ENCODE measurements at places on chromosomes 4 and X.

DNA sequence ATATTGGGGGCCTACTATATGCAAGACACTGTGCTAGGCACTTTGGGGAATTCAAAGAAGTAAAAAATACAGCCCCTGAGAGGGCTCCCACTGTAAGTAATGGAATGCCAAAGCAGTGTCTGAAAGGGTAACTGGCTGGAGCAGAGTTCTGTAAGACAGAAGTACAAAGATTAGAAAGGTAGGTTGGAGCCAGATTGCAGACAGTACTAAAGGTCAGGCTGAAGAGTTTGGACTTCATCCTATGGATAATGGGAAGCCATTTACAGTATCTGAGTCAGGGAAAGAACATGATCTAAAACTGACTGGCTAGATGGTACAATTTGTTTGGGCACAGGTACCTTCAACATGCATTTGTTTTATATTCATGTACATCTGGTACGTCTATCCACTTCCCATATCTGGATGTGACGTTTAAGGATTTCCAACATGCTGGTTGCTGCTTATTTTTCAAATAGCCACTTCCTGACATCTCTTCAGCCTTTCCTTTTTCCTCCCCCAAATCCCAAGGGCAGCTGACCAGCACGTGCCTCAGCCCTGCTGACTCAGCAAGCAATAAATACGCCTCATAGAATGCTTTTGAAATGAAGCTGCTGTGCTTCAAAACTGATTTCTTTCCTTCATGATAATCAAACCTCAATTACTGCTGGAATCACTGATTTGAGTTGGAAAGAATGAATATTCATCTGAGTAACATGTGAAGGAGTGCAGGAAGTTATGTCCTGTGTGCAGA lies 9.5 kb downstream of the ENOX2 start:
- DNase-seq, result no peak

DNA sequence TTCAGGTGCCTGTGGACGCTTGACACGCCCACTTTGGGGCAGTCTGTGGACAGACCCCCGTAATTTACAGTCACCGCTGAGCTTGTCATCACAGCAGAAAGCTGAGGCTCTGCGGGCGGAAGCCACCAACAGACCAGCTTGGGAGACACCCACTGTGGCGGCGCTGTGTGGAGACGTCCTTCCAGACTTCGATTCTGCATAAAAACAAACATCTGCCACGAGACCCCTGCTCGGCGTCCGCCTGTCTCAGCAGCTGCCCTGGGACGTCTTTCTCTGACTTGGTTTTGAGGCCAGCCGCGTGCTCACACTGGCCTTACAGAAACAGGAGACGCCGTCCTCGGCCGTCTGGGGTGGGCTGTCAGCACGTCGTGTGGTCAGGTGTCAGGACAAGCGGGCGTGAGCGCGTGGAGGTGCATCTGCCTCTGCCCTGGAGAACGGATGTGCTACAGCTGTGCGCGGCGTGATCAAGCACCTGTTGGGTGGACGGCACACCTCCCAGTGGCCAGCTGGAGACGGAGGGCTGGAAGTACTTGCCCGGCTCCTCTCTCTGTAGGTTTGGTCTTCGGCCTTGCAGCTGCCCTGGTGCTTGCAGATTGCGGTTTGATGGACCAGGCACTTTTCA lies 37.5 kb downstream of the PIGG start:
- no peak for DNase-seq

GRCh38 chr4:147730333-147730732 lies 1.6 kb upstream of the ARHGAP10 start:
- no peak for DNase-seq

GRCh38 chr4:143586080-143586479 lies 72.6 kb downstream of the SMARCA5 start:
- no peak for DNase-seq

GRCh38 chr4:56971383-56971782 lies 6.0 kb downstream of the NOA1 start:
- no peak for DNase-seq

DNA sequence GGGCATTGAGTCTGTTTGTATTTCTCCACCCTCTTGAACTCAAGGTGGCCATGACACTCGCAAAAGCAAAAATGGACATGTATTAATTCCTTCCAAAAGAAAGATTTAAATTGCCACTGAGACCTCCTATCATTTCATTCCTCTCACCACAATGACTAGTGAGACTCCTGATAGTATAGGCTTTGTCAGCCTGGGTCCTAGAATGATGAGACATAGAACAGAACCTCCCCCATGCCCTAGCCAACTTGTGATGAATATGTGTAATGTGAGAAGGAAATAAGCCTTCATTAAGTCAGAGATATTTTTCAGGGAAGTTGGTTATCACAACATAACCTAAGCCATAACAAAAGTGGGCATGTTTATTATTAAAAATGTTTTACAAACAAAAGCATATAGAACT lies 62.5 kb downstream of the ASB9 start:
- DNase-seq, result no peak

- no peak for DNase-seq
Observed at GRCh38 chr4:88102026-88102425, 56.4 kb downstream of the ABCG2 start.

GRCh38 chrX:40094041-40094899 lies 3.5 kb downstream of the BCOR start:
- DNase-seq, result no peak

All from SIG-M5 (cell line).